Muscle of arm (tissue), 14 donors: ENCODE measurements at places on chromosomes 4 and X.

GRCh38 chr4:131427000-131427399 lies 1722.1 kb upstream of the PCDH10 start:
- no peak for DNase-seq

DNA sequence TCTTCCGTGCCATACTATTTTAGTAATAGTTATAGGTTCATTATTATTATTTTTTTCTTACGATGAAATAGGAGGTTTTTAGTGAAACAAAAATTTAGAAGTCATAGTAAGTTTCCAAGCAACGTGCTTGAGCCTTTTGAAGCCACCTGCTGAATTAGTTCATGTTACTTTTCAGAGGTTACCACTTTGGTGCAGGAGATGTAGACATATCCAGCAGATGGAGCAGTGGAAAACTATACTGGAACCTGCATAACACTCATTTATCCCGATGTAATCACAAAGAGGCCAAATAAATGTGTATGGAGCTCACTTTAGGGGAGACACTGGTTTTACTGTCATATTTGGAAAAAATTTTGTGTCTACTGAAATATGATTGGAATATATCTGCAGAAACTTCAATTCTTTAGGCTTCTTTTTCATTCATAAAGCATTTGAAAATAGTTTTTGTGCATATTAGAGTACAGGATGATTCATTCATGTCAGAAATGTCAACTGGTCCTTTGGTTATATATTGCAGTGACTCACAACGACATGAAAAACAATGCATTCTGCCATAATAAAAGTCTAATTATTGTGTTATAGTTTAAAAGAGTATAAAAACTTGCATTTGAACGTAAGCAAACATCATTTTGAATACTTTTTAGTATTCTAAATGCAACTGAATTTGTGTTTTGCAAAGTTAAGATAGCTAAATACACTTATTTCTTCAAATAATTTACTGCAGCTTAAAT lies 2182.9 kb upstream of the TENM3 start:
- DNase-seq, result peak; percentile 19

GRCh38 chrX:155645180-155645579 lies 32.4 kb upstream of the TMLHE start:
- DNase-seq, result no peak

- peak; percentile 12 for DNase-seq
Observed at GRCh38 chr4:54445866-54446265, 211.9 kb upstream of the KIT start.

- DNase-seq, result no peak
Observed at GRCh38 chrX:140065961-140066662, 100.8 kb upstream of the CXorf66 start.

GRCh38 chr4:144699565-144699964 lies 53.6 kb downstream of the HHIP start:
- no peak for DNase-seq

- DNase-seq, result no peak
Observed at GRCh38 chrX:7462110-7462509, 314.2 kb upstream of the PUDP start.

DNA sequence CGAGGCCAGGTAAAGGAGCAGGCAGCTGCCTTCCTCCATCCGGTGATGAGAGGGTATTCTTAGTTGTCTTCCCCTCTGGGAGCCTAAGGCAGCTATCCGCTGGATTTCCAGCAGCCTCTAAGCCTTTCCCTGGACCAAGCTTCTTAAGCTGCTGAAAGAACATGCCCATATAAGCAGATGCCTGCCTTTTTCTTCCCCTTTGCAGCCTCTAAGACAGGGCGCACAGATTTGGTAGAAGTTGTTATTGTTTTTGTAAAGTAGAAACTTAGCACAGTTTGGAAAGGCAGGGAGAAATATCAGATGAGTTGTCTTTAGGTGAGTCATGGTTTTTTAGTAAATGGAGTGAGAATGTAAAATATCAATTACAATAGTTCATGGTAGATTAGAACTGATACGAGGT lies 210.8 kb downstream of the ARHGAP10 start:
- DNase-seq, result no peak

- DNase-seq, result no peak
Observed at GRCh38 chrX:10617999-10618351, 2.4 kb downstream of the MID1 start.

- peak; percentile 36 for DNase-seq
Observed at GRCh38 chr4:23135792-23136645, 443.3 kb downstream of the GBA3 start.

DNA sequence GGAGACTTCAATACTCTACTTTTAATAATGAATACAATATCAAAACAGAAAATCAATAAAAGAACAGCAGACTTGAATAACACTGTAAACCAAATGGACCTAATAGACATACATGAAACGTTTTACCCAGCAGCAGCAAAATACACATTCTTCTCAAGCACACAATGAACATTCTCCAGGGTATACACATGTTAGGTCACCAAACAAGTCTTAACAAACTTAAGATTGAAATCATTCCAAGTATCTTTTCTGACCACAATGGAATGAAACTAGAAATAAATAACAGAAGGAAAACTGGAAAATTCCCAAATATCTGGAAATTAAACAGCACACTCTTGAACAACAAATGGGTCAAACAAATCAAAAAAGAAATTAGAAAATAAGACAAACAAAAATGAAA lies 145.0 kb upstream of the CT83 start:
- DNase-seq, result peak; percentile 8

GRCh38 chr4:138445098-138445497 lies 202.9 kb upstream of the SLC7A11 start:
- peak; percentile 83 for DNase-seq

DNA sequence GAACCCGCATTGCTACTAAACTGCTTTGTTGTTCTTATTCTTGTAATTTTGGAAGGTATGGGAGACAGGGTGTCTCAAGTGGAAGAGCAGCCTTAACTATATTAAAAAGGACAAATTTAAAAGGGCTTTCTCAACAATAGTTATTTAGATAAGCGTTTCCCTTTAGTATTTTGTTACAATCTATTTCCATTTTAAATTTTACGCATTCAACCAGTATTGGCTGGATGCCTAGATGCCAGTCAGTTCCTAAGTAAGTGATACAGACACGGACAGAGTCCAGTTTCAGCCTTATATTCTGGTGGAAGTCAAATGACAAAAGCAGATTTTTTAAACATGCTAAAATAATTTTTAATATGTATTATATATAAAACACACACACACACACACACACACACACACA lies 28.3 kb downstream of the FAT1 start:
- no peak for DNase-seq

- no peak for DNase-seq
Observed at GRCh38 chrX:53354669-53355068, 67.8 kb downstream of the SMC1A start.
